NCI-H69 (cell line): ENCODE measurements at places on chromosomes 2 and 18.

GRCh38 chr18:27860011-27860410 is 316.9 kb downstream of the CDH2 start:
- DNase-seq = peak; percentile 67

DNA sequence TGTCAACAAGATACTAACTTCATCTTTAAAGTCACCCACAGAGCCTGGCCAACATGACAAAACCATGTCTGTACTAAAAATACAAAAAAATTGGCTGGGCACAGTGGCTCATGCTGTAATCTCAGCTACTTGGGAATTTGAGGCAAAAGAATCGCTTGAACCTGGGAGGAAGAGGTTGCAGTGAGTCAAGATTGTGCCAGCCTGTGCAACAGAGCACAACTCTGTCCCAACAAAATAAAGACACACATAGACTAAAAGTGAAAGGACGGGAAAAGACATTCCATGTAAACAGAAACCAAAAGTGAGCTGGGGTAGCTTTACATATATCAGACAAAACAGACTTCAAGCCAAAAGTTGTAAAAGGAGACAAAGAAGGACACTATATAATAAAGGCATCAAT is 34.8 kb downstream of the USP34 start:
- DNase-seq = no peak

DNA sequence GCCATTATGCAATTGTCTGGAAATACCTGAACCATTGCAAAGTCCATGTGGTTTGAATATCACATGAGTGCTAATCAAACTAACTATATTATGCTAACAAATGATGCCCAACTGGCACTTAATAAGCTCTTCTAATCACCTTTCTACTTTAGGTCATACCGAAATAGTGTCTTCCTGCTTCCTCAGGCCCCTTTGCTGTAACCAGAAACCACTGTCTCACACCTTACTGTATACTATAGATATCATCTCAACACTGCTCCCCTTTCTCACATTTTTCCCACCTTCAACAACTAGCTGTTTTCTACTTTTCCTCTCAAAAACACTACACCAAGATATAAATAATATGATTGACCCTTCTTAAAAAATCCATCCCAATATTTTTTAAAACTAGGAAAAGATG is 633.9 kb downstream of the BCL11A start:
- no peak for DNase-seq

- DNase-seq = no peak
Measured at GRCh38 chr2:171319164-171319810, 114.5 kb downstream of the METTL8 start.

DNA sequence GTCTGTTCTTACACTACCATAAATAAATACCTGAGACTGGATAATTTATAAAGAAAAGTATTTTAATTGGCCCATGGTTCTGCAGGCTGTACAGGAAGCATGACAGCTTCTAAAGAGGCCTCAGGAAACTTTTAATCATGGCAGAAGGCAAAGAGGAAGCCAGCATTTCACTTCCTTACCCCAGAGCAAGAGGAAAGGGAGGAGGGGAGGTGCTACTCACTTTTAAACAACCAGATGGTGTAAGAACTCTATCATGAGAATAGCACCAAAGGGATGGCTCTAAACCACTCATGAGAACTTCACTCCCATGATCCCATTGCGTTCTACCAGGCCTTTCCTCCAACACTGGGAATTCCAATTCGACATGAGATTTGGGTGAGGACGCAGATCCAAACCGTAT is 344.4 kb upstream of the SLC39A10 start:
- peak; percentile 28 for DNase-seq

GRCh38 chr2:229731363-229731762 is 17.0 kb upstream of the DNER start:
- DNase-seq = no peak

GRCh38 chr2:172931918-172932520 is 143.6 kb upstream of the MAP3K20 start:
- DNase-seq = peak; percentile 66

DNA sequence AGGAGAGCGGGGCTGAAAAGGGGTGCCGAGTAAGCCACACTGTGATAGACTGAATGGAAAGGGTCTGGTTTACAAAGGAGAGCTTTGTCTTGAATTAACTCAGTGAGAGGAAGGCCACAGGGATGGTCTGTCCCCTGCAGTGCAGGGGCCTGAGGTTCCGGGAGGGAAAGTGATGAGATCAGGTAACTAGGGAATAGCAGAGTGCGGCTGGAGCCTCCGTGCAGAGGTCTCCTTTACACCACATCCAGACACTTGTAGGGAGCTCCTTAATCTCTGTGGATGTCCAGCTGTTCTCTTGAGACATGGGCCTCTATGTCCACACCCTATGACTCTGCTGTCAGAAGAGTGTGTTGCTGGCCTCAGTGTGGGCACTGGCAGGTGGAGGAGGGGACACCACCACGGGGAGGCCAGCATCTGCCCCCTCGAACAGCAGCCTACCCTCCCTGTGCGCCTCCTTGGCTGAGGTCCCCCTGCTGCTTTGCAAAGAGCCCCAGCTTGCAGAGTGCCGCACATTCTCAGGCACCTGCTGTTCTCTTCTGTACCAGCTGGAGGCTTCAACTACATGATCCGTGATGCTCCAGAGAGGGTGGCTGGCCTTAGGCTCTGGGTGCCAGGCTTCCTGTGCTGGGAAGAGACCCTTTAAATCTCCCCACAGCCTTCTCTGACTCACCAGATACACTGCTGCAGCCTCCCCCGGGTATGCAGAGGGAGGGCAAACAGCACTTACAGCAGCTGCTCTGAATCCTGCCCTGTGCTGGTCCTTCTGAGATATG is 25.9 kb downstream of the ENOSF1 start:
- DNase-seq = no peak

GRCh38 chr18:50786864-50787263 is 33.0 kb downstream of the MRO start:
- DNase-seq = no peak

DNA sequence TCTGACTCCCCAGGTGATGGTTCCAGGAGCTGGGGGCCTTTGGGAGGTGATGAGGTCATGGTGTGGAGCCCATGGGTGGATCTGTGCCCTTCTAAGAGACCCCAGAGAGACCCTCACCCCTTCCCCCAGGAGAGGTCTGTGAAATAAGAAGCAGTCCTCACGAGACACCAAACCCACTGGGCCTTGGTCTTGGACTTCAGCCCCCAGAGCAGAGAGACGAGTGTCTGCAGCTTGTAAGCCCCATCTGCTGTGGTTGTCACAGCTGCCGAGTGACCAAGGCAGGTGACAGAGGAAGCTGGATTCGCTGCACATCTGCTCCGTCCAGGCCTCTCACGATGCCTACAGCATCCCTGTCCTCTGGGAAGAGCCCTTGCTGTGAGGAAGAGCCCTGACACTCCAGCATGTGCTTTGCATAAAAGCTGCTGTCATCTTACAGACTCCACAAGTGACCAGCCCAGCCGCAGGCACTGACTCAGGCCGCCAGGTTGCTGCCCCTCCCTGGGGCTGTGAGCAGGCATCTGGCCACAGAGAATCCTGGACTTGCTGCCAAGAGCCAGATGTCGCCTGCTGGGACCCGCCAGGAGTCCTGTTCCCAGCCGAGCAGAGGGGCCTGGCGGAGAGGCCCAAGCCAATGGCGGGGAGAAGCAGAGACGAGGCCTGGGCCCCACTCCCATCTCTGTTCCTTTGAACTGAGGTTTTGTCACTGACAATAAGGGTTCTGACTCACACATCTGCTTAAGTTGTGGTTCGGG is 150.8 kb downstream of the PXDN start:
- peak; percentile 66 for DNase-seq

- no peak for DNase-seq
Measured at GRCh38 chr2:171578127-171578803, 56.0 kb downstream of the CYBRD1 start.

- no peak for DNase-seq
Measured at GRCh38 chr2:79665091-79665490, 152.2 kb downstream of the CTNNA2 start.

DNA sequence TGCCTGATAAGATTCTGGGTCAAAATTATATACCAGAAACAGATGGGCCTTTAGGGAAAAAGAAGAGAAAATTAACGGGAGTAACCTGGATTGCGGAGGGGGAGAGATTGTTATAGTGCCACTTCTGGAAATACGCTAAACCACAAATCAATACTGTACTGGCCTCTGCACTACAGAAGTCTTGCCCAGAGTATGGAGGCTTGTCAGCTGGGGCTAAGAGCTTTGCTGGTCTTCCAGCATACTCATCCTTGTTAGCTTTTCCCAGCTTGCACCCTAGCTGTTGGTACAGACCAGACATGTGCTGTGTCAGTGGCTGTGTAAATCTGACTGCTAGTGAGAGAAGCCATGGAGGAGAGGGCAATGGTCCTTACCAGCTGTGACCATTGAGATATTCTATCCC is 8.9 kb downstream of the AGBL5 start:
- no peak for DNase-seq

DNA sequence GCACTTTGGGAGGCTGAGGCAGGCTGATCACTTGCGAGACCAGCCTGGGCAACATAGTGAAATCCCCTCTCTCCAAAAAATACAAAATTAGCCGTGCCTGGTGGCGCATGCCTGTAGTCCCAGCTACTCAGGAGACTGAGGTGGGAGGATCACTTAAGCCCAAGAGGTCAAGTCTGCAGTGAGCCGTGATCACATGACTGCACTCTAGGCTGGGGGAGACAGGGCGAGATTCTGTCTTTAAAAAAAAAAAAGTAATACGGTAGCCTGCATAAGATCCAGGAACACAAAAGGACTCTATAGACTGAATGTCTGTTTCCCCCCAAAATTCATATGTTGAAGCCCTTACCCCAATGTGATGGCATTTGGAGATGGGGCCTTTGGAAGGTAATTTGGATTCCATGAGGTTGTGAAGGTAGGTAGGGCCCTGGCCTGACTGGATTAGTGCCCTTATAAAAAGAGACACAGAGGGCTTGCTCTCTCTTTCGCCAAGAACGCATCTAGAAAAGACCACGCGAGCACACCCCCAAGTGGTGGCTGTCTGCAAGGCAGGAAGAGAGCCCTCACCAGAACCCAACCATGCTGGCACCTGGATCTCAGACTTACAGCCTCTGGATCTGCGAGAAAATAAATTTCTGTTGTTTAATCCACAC is 17.0 kb downstream of the MBOAT2 start:
- peak; percentile 35 for DNase-seq

DNA sequence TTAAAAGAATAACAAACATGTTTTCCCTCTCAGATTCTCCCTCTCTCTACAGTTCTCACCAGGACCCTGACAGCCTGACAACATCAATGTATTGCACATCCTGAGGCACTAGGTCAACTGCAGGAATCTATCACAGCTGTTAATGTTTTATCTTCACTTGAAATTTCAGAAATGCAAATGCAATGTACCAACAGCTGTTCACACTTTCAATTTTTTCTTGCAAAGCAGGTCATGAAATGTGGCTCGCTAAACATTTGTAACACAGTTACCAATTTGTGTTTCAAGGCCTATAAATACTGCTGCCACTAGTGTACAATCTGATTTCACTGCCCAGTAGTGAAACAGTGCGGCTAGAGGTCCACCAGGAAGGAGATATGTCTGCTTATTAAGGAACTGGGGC is 147.8 kb downstream of the EXOC6B start:
- DNase-seq = no peak

GRCh38 chr18:9209279-9209678 is 72.7 kb downstream of the ANKRD12 start:
- no peak for DNase-seq

DNA sequence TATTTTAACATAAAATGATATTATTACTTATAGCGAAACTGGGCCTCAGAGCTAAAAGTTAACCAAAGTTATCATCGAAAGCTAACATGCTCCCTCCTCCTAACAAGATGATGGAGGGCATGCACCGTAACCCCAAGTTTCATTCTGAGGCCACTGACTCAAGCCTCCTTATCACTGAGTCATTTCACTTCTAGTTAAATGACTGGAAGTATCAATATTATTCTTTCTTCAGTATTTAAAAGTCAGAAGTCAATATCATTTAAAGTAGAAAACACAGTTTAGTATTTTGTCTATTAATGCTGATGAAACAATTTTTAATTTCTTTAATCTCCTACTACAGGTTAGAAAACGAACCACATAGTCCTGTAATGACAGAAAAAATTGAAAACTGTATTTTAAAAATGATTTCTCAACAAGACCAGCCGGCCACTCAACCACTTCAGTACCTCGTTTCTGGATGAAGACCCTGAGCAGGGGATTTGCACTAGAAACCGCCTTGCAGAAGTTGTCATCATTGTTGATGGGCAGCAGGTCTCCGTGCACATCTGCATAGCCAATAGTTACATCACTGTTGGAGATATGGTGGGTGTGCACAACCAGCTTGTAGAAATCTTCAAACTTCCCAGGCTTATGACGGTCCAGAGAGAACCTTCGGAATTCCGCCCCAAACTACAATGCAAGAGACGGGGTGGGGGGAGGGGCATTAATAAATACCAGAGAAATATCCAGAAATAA is 44.9 kb downstream of the PARD6G start:
- DNase-seq = no peak

DNA sequence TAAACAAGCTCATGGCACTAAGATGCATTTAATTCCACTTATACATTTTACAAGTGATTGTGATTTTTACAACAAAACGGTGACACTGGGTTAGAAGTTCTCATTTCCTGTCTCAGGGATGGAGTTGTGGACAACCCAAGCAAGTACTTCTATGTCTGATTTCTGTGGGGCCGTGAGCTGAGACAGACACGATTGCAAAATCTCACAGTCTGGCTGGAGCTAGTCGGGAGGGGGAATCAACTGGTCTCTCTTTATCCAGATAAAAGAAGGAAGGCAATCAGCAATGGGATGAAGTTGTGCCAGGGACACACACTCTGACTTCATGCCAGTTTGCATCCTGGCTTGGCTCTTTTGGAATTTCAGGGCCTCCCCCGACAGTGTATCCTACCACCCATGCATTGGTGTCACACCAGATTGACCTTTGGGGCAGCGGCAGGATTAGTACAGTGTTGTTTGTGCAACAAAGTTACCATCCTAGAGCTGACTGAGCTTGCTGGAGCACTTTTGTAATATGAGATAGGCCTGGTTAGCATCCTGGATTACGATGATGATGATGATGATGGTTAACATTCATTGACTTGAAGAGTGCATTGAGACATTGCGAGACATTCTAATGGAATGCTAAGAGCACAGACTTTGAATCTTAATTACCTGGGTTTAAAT is 98.8 kb downstream of the CTAGE1 start:
- DNase-seq = no peak

- DNase-seq = peak; percentile 79
Measured at GRCh38 chr2:207390302-207391095, 139.3 kb upstream of the CREB1 start.

- DNase-seq = peak; percentile 43
Measured at GRCh38 chr2:22904126-22904684, 480.8 kb upstream of the KLHL29 start.

DNA sequence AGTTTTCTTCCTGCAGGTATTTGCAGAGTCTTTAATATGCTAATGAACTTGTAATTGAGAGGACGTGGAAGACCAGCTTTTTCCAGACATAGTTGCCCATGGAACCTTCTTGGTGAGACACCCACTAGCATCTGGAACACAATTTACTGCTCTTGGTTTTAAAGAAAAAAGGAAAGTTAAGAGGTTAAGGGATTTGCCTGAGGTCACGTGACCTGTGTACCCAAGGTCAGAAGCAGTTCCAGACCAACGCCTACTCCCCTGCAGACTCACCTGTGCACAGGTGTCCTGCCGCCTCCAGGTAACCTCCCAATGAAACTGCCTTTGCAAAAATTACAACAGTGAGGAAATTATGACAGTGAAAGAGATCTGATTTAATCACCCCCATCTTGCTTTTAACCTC is 172.7 kb downstream of the ANAPC1 start:
- no peak for DNase-seq
